Foreskin keratinocyte (primary cell): ENCODE measurements at places on chromosomes 1 and 21. TPM values are rescaled to one million over a fixed set of nuclear protein-coding genes. Genes with fewer than 3 reads are reported as not detected.

The DYRK3 gene
- 25.1 and 26.1 TPM in 2 replicates for total RNA-seq

The KRTAP13-2 gene
- not detected in 2 replicates for total RNA-seq

The SLC35A3 gene
- total RNA-seq, result 20.5 and 20.7 TPM in 2 replicates

The SERPINC1 gene
- not detected in 2 replicates for total RNA-seq

The SYNC gene
- 4.5 and 6.6 TPM in 2 replicates for total RNA-seq

The C1orf53 gene
- 2.4 and 2.6 TPM in 2 replicates for total RNA-seq

The ELAPOR1 gene
- 0.18 and 0.75 TPM in 2 replicates for total RNA-seq

The TGFBR3 gene
- 1.6 and 2.9 TPM in 2 replicates for total RNA-seq

The ATP1B1 gene
- total RNA-seq, result 35.8 and 36.3 TPM in 2 replicates

The MMEL1 gene
- 0.20 TPM in 1 of 2 replicates, not detected in the other for total RNA-seq

The FCRL5 gene
- not detected in 2 replicates for total RNA-seq

The ADAMTSL4 gene
- total RNA-seq, result 0.65 and 1.6 TPM in 2 replicates

The SEC16B gene
- total RNA-seq, result 0.35 and 1.1 TPM in 2 replicates

The SYCP1 gene
- total RNA-seq, result not detected in 2 replicates

The TMEM61 gene
- 1.4 and 1.5 TPM in 2 replicates for total RNA-seq
